Glomerular endothelial cell (primary cell): ENCODE measurements at places on chromosomes 11 and 22. TPM values are rescaled to one million over a fixed set of nuclear protein-coding genes. Genes with fewer than 3 reads are reported as not detected.

GRCh38 chr11:71554996-71555395 lies 6.8 kb downstream of the KRTAP5-9 start:
- no peak for DNase-seq

Gene GRIA4
- 0.05 TPM in 1 of 2 replicates, not detected in the other for total RNA-seq

Gene TMPRSS13
- 0.05 and 0.06 TPM in 2 replicates for total RNA-seq

GRCh38 chr22:16932577-16932976 lies 75.4 kb downstream of the GAB4 start:
- DNase-seq = no peak

DNA sequence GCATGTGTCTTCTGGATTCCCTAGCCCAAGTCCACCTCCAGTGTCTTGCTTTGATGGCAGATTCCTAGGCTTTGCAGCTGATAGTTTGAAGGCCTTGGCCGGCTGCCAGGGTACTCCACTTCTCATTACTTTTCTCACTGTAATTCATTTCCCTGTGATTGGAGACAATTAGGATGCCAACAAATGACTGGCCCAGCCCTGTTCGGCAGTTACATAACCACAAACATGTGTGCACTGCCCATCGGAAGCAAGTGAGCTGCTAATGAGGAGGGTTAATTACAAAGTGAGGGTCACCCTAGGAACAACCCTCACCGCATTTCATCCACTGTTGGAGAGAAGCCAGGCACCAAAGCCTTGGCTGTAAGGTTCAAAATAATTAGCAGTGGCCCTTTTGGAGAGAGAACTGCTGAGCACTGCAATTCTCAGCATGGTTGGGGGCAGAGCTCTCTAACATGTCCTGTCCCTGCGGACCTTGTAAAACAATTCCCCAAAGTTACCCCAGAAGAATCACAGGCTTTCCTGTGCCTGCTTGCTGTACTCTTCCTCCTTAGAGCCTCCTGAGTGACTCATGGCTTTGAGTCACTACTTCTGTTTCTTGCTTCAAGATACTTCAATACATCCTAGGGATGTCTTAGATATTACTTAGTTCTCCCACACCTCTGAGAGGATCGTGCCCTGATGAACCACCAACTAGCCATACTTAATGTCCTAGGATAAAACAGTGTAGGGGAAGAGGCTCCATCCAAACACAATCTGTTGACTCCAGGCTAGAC lies 109.7 kb upstream of the GALNT18 start:
- DNase-seq = no peak
